ENCODE measurements at places on chromosomes 6 and 20.

GRCh38 chr6:32622545-32623401 is 14.4 kb upstream of the HLA-DQA1 start:
- DNase-seq = peak; percentile 85

- no peak for DNase-seq
These were observed 131.2 kb upstream of the RPS6KA2 start for GRCh38 chr6:166758136-166758704.

DNA sequence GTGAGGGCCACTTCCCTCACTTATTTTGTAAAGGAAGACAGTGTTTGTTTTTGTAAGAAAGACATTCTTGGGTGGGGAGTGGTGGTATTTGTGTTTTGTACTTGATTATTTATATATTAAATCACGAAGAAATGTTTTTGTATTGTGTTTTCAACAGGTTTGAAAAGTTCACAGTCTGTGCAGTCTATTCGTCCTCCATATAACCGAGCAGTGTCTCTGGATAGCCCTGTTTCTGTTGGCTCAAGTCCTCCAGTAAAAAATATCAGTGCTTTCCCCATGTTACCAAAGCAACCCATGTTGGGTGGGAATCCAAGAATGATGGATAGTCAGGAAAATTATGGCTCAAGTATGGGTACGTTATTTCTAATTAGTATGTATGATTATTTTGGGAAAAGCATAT is 137.2 kb downstream of the NCOA3 start:
- DNase-seq = no peak

DNA sequence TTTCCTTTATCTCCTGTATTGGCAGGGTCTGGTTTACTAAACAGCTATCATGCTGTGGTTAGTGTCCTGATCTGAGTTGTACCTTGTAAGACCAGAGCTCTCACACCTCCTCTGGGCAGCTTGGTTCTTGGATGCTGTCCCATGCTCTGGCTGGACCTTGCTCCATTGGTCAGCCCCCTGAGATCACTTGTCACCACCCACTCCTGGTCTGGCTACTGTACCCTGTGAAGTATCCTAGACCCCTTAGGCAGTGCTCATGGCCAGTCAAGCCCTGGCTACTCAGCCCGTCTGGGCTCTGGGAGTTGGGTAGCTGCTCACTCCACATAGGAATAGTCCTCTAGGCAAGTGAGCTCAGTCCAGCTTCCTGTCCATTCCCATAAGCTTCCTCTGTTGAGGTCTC is 31.1 kb downstream of the ADGRF4 start:
- DNase-seq = no peak

DNA sequence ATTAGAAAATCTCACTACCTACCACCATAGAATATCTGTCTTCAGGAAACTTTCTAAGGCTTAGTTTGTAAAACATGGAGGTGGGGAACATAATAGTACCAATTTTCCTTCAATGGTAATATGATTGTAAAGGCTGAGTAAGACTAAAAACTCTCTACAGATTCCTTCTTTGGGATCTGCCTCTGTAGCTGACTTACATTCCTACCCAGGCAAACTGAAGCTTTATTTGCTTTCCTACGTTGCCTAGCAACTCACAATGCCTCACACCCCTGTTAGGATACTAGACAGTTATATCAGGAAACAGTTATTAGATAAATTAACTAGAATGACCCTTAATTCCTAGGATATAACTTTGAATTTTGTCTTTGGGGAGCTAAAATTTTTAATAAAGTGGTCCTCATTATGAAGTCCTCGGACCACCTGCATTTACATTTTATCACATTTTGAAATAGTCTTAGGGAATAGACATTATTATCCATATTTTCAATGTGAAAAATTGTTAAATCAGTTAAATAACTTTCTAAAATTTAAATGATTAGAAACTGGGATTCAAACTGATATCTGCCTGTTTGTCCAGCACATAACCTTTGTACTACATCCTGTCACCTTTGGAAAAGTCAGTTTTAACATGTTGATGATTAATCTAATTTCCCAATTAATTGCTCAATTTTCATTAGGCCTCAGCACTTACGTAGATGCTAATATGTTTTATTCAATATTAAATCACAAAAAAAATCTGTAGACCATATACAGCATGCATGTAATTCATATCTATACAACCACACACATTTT is 591.4 kb downstream of the RNF144B start:
- no peak for DNase-seq

GRCh38 chr6:152701081-152701862 is 3.6 kb downstream of the MYCT1 start:
- no peak for DNase-seq
